ENCODE measurements at places on chromosomes 2 and 18.

DNA sequence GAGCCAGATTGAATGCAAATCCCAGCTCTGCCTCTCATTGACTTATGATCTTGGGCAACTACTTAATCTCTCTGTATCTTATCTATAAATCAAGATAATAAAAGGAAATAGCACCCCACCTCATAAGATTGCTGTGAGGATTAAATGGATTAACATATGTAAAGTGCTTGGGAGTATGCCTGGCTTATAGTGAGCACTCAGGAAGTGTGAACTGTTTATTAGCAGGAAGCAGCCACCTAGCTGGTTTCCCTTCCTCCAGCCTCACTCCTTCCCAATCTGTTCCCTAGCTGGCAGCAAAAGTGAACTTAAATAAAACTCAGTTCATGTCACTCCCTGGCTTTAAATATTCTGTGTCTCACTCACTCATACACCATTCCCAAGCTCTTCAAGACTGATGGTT lies 526.6 kb upstream of the PKDCC start:
- no peak for DNase-seq

DNA sequence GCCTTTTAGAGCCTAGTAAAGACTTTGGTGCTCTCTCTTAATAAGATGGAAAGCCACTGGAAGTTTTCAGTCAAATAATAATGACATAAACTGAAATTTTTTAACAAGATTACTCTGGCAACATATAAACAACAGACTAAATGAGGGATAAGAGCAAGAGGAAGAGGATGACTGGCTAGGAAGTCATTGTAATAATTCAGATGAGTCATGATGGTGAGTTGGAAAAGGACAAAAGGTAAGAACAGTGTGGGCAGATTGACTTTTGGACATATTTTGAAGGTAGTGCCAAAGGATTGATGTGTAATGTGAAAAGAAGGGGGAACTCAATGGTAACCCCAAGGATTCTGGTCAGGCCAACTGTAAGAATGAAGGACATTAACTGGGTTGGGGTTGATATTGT lies 310.3 kb downstream of the NOL4 start:
- DNase-seq: no peak

- no peak for DNase-seq
Measured at GRCh38 chr2:194104687-194105086, 1552.3 kb upstream of the SLC39A10 start.

GRCh38 chr2:175743011-175743410 lies 259.1 kb downstream of the LNPK start:
- DNase-seq: no peak

- no peak for DNase-seq
Measured at GRCh38 chr2:162075689-162076132, 1.7 kb upstream of the DPP4 start.

DNA sequence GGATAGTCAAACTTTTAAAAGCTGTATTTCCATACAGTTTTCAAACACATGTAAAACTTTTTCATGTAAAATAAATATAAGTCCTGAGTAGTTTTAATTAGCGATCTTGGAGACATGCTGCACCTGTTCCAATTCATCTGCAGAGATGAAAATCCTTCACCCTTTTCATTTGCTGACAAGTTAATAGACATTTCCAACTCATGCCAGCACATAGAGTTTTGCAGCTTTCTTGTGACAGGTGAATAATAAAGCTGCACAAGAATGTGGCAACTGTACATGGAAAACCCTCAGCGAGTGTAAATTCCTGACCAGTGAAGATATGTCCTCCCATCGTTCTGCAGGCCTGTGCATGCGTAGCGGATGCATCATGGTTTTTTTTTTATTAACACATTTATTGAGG lies 771.4 kb downstream of the TDRD15 start:
- DNase-seq: no peak

GRCh38 chr2:180187611-180188010 lies 180.5 kb upstream of the CWC22 start:
- no peak for DNase-seq

DNA sequence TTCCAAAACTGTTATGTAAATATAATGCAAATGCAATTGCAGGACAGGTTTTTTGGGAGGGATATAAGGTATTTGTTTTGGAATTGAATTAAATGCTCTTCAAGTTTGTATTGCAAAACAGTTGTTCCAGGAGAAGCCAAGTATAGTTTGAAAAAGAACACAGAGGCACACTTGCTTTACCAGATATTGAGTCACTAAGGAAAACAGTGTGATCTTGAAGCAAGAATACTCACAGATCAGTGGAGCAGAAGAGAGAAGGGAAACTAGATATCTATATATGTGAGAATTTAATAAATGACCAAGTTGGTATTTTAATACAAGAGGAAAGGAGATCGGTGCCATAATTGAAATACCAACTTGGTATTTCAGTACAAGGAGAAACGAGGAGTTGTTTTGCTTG lies 178.9 kb downstream of the CAPN13 start:
- no peak for DNase-seq

DNA sequence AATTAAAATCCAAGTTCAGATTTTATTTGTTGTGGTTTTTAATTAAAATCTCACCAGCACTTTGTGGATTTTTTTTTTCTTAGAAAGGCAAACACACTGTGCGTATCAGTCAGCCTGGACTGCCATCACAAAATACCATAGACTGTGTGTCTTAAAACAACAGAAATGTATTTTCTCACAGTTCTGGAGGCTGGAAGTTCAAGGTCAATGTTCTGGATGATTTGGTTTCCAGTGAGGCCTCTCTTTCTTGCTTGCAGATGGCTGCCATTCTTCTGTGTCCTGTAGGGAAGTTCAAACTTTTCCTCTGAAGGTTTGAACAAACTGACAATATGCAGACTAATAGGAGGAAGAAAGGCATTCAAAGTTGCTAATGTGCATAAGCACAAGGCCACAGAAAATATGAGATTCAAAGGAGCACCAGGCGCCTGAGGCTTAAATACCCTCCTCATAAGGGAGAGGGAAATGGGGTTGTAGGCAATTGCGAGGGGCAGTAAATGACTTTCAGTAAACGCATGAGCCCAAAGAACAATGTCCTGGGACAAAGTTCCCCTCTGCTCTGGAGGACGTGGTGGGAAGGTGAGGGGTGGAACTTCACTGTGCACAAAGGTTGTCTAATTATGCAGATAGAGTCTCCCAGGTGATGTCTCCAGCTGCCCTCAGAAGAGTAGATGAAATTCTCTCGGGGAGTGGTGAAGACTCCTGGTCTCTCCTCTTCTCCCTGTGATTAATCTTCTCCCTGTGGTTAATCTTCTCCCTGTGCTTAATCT lies 26.5 kb upstream of the KCNF1 start:
- DNase-seq: no peak

DNA sequence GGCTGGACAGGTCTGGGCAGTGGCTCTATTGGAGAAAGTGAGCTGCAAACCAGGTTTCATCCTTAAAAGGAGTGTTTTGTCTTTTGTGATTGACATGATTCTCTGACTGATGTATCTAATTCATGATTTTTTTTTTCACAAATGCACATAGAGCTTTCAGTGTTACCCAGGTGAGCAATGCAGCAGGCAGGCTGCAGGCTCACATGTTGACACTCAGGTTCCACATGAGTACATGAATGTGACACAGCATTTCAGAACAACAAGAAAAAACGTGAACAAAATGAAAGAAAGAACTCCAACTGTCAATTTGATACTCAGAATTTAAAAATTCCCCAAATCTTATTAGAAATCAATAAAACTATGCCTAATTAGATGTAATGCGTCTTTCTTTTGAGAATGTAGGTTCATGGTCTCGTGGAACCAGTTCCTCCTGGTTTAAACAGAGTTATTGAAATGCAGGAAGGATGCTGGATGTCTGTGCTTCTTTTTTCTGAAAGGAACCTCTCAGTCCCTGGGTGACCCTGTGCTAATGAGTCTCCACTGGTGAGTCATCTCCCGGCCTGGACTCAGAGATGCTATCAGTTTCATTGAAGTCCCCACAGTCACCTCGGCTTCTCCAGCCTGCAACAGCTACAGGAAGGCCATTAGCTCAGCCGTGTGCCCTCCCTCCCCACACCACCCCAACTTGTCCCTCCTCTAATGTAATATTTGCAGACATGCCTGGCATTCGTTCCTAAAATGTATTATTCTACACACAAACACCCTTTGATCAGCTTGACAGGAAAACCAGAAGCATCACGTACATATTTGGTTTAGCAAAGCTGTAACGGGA lies 430.4 kb downstream of the LPIN1 start:
- no peak for DNase-seq

- DNase-seq: no peak
Measured at GRCh38 chr2:10608273-10608672, 81.5 kb downstream of the NOL10 start.

DNA sequence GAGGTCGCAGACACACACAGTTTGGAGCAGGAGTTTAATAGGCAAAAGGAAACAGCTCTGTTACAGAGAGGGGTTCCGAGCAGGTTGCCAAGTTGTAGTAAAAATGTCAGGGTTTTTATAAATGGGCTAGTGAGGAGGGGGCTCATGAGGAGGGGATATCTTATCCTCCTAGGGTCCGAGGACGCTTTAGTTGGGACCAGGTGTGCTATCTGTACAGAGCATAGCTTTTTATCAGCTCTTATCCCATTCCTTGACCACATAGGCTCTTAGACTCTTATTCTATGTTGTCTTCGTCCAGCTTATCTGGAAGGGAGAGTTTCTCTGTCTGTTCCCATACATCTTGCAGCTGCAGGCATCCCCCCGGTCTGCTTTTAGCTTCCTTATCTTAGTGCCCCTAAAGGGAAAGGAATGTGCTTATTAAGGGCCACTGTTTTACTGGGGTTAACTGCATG lies 44.7 kb downstream of the PDK1 start:
- DNase-seq: no peak

Data from esophagus squamous epithelium (tissue), 5 donors.